Esophagus squamous epithelium (tissue), 5 donors: ENCODE measurements at places on chromosomes 12 and 14.

- no peak for DNase-seq
Observed at GRCh38 chr14:77257700-77258099, 13.3 kb downstream of the NGB start.

GRCh38 chr12:79409562-79409961, 281.2 kb downstream of the PAWR start:
- no peak for DNase-seq

- DNase-seq: no peak
Observed at GRCh38 chr12:93782853-93783252, 105.7 kb downstream of the CRADD start.

GRCh38 chr12:105910030-105910429, 228.7 kb downstream of the NUAK1 start:
- DNase-seq: no peak

- no peak for DNase-seq
Observed at GRCh38 chr14:75456997-75457335, 29.1 kb downstream of the JDP2 start.
